Right renal cortex interstitium (tissue), 3 donors: ENCODE measurements at places on chromosomes 12 and 14.

GRCh38 chr14:22955702-22956569 lies 954 bp downstream of the HAUS4 start:
- no peak for DNase-seq

GRCh38 chr12:75888874-75889613 lies 142.5 kb downstream of the PHLDA1 start:
- DNase-seq, result no peak

DNA sequence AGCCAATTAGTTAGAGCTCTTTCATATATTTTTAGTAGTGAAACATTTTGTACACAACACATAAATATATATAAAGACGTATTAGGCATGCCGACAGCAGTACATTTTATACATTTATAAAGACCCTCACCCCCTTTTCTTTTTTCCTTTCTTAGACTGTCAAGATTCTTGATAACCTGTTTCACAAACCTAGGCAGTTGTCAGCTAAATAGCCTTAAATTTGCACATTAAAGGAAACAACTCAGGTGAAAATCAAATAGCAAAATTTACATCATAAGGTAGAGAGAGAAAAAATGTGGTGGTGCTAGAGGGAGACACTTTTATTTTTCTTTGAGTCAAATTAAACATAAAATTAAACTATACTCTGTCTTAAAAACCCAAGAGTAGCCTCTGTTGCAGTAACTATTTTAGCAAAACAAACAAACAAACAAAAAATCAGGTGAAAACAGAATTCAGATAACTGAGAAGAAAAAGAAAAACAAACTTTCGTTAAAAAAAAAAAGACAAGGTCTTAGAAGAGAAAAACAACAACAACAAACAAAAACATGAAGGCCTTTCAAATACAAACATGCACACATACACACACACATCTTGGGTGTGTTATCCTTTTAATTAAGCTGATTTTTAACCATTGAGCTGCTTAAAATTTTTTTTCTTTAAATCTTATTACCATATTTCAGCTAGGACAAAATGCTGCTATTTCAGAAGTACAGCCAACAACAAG lies 23.1 kb upstream of the SLC7A8 start:
- DNase-seq, result no peak

DNA sequence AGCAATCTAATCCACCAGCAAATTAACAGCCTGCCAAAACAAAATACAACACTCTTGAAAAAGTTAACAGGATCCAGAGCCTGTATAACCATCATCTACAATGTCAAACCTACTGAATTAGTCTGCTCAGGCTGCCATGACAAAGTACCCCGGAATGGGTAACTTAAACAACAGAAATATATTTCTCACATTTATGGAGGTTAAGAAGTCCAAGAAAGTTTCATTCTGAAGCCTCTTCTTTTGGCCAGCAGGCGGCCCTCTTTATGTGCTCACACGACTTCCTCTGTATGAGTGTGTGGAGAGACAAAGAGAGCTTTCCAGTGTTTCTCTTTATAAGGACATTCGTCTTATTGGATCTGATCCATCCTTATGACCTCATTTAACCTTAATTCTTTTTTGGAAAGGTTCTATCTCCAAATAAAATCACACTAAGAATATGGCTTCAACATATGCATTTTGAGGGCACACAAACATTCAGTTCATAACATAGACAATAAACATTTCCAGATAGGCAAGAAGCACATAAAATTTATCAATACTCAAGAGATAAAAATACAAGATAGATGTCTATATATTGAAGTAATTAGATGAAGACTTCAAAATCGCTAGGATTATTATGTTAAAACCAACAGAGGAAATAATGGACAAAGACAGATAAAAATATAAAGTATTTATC lies 5.9 kb upstream of the RERG start:
- no peak for DNase-seq

GRCh38 chr14:94045101-94045500 lies 19.0 kb downstream of the OTUB2 start:
- DNase-seq, result no peak

DNA sequence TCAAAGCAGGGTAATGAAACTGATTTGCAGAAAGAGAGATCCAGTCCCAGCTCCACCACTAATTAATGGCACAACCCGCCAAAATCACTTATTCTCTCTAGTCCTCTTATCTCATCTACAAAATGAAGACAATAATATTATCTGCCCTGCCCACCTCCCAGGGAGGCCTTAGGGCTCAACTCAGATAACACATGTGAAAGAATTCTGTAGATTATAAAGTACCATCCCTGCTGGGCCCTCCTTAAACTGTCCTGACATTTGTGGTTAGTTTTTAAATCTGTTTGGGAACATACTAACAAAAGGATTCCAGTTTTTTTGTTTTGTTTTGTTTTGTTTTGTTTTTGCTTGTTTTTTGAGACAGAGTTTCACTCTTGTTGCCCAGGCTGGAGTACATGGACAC lies 7.3 kb downstream of the POMT2 start:
- no peak for DNase-seq

GRCh38 chr12:132695431-132695830 lies 8.0 kb downstream of the PXMP2 start:
- no peak for DNase-seq

GRCh38 chr12:30286345-30286926 lies 409.2 kb downstream of the IPO8 start:
- peak; percentile 13 for DNase-seq

DNA sequence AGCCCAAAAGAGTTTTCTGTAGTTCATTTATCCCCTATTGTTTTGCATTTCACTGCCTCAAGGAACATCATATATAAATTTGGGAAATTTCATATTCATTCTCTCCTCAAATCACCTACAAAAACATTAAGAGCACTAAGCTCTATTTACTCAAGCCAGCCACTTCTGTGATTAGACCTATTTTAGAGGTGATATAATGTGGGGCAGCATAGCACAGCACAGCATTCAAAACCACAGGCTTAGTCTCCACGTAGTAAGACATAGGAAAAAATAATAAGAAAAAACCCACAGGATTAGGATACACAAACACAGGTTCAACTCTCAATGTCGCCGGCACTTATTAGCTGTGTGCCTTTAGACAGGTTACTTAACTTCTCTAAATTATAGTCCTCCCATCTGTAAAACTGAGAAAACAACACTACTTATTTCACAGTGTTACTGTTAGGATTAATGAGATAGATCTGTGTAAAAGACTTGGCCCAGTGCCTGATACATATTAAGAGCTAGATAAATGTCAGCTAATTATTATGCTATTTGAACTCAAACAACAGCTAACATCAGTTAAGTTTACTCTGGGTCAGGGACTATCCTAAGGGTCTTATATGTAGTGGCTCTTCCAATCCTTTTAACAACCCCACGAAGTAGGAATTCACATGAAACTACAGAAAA lies 20.3 kb downstream of the DCAF5 start:
- no peak for DNase-seq

DNA sequence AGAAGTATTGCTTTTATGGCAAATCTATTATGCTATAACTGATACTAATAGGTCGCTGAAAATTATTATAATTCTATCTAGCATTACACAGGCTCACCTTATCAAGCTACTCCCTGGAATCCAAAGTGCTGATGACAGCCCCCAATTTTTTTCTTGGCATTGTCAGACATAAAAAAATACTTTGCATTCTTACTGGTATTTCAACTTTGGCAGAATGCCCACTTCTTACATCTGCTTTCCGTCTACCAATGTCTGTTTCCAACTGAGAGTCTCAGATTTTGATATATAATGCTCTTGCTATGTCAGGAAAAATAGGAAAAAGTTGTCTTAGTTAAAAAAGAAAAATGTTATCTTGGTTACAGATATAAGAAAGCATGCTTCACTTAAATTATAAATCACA lies 615.4 kb downstream of the C12orf50 start:
- DNase-seq, result peak; percentile 6

DNA sequence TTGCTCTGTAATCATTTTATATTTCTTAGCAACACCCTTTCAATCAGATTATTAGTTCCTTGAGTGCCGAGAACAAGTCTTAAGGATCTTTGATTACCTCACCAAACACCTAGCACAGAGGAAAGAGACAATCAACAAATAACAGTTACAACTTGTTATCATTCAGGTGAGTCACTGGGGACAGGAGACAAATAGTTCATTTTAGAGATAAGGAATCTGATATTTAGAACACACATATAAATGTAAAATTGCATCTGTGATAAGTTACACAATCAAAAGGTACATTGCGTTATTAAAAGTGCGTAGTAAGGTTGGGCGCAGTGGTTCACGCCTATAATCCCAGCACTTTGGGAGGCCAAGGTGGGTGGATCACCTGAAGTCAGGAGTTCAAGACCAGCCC lies 5.1 kb upstream of the STXBP6 start:
- no peak for DNase-seq

GRCh38 chr14:34682787-34683321 lies 31.5 kb downstream of the CFL2 start:
- DNase-seq, result no peak

DNA sequence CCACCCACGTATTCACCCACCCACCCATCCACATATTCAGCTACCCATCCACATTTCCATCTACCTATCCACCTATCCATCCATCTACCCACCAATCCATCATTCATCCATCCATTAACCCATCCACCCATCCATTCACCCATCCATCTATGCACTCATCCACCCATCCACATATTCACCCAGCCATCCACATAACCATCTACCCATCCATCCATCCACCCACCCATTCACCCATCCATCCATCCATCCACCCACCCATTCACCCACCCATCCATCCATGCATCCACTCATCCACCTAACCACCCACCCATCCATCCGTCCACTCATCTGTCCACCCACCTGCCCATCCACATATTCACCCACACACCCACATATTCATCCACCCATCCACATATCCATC lies 70.5 kb downstream of the LGMN start:
- no peak for DNase-seq

DNA sequence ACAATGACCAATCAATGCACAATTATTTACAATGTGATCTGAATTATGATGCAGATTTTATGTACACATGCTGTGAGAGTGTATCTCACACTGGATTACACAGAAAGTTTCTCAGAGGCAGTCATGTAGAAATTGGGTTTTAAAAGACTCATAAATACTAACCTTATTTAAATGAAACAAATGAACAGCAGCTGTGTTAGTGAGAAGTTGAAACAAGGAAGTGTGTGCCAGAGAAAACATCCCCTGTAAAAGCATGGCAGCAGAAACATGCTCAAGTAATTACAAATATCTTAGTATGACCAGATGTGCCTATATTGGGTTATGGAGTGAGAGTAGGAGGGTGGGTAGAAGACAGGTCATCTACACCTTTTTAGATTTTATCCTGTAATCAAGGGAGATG lies 723.7 kb downstream of the C12orf50 start:
- no peak for DNase-seq

GRCh38 chr12:66898700-66899469 lies 220.0 kb upstream of the GRIP1 start:
- DNase-seq, result no peak

GRCh38 chr14:59187118-59187517 lies 1.3 kb upstream of the DAAM1 start:
- no peak for DNase-seq

- DNase-seq, result no peak
Observed at GRCh38 chr14:39217214-39217879, 16.4 kb upstream of the MIA2 start.

- no peak for DNase-seq
Observed at GRCh38 chr14:85596562-85596961, 66.6 kb downstream of the FLRT2 start.

DNA sequence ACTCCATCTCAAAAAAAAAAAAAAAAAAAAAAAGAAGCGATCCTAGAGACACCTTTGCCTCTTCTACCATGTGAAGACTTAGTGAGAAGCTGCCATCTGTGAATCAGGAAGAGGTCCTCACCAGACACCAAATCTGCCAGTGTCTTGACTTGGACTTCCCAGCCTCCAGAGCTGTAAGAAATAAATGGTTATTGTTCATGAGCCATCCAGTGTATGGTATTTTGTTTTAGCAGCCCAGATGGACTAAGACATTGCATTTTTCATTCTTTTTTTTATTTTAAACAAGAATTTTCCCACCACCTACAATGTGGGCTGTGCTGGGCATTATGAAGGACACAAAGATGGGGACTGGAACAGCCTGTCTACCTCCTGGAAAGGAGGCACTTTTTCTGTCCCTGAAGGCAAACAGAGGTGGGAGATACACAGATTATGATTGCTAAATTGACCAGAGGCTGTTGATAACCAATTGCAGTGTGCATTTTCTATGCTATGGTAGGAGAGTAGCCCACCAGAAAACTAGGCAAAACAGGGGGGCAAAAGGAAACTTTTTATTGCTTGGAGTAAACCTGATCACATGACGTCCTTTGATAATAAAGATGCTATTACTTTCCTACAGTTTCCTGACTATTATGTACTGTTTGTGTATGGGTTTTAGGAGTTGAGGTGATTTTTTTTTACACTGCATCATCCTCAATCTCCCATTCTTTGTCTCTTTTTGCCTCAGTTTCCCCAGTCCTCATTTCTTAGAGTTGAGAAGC lies 2.8 kb upstream of the C12orf43 start:
- no peak for DNase-seq

GRCh38 chr14:86654558-86655184 lies 1124.7 kb downstream of the FLRT2 start:
- DNase-seq, result no peak

DNA sequence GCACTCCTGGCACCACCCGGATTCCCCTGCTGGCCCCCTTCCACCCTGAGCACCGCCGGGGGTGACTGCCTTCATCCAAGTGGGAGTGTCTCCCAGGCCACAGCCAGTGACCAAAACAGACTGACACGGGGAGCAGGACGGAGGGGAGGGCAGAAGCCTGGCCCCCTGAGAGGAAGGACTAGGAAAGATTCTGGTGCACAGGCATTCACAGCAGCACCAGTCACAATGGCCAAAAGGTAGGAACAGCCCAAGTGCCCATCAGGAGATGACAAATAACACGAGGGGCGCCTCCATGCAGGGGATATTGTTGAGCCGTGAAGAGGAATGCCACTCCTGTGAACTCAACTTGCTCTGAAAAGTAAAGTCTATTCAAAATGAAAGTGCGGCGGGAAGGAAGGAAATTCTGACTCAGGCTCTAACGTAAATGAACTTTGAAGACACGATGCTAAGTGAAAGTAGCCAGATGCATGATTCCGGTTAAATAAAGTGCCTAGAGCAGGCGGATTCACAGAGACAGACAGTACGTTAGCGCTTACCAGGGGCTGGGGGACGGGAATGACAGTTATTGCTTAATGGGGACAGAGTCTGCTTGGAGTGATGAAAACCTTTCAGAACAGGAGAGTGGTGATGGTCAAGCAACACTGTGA lies 146.1 kb upstream of the NCOR2 start:
- no peak for DNase-seq

- DNase-seq, result no peak
Observed at GRCh38 chr14:102315121-102315520, 4.4 kb upstream of the ZNF839 start.
